Activated naive CD4-positive, alpha-beta T cell treated with anti-CD3 and anti-CD28 coated beads, Interleukin-2, amount 10 ng/mL, durations not matched to agents 7 days and 5 days (primary cell): ENCODE measurements at places on chromosomes 5 and 9.

GRCh38 chr5:119187776-119188529, 117.1 kb downstream of the DMXL1 start:
- no peak for DNase-seq

GRCh38 chr5:149325166-149325735, 20.0 kb upstream of the GRPEL2 start:
- no peak for DNase-seq

GRCh38 chr9:110136802-110137201, 71.2 kb downstream of the C9orf152 start:
- no peak for DNase-seq

DNA sequence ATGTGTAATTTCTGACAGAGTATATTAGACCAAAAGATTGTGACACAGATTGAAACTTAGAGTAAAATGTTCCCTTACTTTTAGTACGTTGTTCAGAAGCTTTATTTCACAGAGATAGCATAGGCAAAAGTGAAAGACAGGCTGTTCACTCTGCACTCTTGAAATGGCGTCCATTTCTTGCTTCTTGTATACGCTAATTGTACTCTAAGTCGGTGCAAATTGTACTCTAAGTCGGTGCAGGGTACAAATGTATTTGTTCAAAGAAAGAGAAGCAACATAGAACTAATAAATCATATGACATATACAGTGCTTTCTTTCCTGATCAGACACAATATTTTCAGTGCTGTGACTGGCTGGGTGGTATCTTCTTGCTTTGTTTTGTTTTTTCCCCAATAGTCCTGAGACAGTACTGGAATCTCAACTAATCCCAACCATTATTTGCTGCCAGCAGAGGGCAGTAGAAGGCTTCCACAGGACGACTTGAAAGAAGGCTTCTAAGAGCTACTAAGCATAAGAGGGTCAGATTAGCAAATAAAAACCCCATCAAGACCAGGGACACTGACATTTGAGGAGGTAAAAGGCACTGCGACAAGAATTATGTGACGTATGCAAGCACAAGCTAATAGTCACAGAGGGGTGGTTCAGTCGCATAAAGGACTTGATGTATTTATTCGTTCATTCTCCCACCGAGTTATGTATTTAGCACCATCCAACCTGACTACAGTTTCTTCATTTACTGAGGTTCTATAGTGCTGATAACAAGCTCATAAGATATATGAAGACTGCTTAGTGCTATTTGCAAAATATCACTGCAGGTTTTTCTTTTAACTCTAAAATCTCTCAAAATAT, 831.8 kb downstream of the TAF11L14 start:
- DNase-seq = peak; percentile 52

- peak; percentile 38 for DNase-seq
These were observed 63.5 kb downstream of the DUSP1 start for GRCh38 chr5:172707285-172708182.

DNA sequence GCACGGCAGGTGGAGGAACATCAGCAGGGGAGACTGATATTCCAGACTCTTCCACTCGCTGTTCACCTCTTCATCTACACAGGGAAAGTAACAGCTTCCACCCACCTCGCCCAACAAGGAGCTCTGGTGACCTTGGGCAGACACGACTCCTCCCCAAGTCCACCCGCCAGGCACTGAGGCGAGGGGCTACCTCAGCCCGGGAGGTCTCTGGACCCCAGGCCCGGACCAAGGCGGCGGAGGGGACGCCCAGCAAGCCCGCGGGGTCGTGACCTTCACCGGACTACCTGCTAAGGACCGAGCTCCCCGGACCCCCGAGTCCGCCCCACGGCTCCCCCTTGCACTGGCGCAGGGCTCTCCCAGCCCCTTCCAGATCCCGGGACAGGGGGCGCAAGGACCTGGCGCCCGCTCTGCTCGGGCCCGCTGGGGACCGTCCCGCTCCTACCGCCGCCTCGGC, 70.2 kb upstream of the LPCAT1 start:
- no peak for DNase-seq

DNA sequence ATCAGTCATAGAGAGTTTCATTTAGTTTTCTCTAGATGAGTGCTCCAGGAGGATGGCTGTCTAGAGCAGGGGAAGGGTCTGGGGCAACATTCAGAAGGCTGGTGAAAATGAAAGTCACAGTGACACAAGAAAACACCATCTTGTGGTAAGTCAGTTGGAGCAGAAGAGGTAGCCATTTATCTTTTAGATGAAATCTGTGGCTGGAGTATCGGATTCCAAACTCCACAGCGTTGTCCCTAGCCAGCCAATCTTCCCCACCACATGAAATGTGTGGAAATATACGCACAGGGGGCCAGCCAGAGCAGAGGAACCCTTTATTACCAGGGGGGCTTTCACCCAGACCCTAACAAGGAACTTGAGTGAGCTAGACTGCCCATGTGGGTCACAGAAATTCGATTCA, 15.9 kb upstream of the TNFAIP8 start:
- DNase-seq = no peak

GRCh38 chr5:134445856-134446818, 34.5 kb upstream of the CDKN2AIPNL start:
- DNase-seq = no peak

DNA sequence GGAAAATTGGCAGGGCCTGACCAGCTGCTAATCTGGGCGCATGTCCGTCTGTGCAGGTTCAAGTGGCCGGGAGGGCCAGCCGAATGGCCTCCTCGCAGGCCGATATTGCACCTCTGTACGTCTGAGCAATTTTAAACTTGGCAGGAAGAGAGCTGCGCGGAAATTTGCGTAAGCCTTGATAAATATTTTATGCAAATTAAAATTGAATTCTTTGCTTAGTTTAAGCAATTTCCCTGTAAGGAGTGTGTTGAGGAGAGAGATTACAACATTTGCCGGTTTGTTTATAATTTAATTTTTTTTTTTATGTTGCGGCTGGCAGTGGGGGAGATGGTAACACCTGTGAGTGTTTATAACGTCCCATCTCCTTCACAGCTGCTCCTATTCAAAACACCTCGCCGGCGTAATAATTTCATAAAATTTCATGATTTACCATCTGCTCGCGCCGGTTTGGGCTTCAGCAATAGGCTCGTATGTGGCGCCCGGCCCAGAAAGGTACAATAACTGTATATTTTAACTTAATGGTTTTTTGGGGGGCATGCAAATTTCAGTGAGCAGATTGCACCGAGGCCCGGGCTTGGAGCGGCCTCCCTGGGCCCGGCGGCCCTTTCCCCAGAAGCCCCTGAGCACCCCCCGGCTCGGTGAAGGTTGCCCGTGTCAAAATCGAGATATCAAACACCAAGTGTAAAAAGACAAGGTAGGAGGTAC, 269.4 kb upstream of the MVB12B start:
- no peak for DNase-seq

DNA sequence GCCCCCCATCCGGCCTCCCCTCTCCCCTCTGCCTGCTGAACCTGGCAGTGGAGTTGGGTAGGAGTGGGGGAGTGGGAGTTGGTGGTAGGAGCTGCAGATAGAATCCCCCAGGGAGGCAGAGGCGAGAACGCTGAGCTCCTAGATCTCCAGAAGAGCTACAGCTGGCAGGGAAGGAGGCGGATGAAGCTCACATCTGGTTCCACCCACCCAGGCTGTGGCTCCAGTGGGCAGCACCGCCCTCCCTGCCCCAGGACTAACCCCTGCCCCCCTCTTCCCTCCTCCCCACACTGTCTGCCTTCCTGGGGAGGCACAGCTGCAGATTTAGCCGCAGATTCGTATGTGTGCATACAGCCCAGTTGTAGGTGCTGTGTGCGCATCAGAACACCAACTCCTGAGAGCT, 34.2 kb downstream of the C9orf50 start:
- peak; percentile 54 for DNase-seq

DNA sequence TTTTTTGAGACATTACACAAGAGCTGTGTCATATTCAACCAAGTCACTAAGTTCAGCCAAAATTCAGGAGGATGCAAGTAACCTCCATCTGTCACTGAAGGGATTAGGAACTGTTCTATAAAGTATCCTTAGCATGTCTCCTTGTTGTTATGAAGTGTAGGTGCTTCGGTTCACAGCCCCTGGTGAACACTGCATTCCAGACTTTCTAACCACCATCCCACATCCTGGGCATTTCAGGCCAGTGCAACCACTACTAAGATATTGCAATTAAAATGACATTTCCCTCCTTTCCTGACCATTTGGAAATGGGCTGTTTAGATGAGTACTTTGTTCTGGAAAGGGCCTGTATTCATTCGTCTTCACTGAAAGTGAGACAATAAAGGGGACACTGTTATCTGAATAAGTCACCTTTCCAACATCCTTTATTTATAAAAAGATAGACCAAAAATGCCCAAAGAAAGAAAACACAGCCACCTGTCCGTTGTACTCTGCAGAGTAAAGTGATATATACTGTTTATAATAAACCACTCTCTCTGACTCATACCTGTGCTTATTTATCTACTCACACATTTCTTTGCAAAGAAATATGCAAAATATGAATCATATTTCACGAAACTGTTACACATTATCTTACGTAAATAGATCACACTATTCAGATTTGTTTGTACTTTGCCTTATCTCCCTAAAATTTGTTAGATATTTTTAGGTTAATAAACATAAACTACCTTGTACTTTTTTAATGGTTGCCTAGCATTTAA, 861.9 kb downstream of the CDH18 start:
- DNase-seq = no peak

GRCh38 chr5:80594810-80595209, 24.7 kb upstream of the ANKRD34B start:
- no peak for DNase-seq

- no peak for DNase-seq
These were observed 7.4 kb downstream of the DMRTA1 start for GRCh38 chr9:22454016-22454415.

GRCh38 chr9:20111173-20111843, 322.5 kb upstream of the SLC24A2 start:
- DNase-seq = no peak

GRCh38 chr5:6197427-6197826, 180.9 kb downstream of the MED10 start:
- DNase-seq = no peak

DNA sequence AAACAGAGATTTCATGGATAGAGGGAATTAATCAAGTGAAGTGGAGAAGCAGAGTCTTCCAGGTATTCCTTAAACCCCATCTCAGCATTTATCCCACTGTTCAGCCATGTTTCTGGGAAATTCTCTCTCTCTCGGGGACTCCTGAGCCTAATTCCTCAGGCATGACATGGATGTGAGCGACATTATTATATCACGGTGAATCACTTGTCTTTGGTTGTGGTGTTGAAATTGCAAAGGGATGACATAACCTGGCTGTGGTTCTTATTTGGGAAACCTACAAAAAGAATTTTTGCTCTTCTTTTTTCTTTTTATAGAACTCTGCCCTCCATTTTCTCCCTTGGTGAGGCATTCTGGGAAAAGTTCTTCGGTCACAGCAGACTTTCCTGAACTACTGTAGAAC, 457.9 kb upstream of the PTGER4 start:
- no peak for DNase-seq

- no peak for DNase-seq
These were observed 309.1 kb downstream of the ADAMTS6 start for GRCh38 chr5:65172486-65173129.

GRCh38 chr5:158722940-158723339, 376.8 kb downstream of the EBF1 start:
- DNase-seq = no peak

DNA sequence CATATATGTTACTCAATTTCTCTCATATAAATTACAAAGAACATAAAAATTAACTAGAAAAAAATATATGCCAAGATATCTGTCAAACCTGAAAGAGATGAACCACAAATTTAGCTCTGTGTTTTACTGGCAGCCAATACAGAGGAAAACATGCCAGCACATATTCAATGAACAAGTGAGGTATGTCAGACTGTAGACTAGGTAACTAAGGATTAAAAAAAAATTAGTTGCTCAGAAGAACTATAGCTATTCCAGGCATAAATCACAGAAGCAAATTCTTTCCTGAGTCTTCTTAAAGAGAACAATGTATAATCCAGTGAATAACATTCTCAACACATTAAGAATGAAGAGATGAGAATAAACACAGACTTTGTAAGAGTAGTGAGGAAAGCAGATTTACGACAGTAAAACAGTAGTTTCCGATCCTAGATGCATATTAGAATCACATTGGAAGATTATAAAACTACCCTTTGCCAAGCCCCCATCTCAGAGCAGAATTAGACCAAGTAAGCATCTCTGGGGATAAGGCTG, 20.6 kb upstream of the CAAP1 start:
- no peak for DNase-seq

DNA sequence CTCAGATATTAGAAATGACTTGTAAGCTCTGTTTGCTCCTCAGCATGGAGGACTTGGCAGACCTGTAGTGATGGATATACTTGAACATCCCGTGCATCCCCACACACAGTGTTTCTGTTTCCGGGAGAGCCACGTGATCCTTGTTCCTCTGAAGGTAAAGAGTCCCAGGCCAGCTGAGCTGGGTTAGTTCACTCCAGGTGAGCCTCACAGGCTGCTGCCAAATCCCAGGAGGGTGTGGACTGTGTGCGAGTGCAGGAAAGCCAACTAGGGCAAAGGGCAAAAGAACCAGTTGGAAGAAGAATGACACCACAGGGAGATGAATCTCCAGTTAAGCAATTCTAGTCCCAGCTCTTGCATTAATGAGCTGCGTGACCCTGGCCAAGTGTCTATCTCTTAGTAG, 10.4 kb upstream of the TOMM5 start:
- DNase-seq = no peak

- no peak for DNase-seq
These were observed 150.8 kb downstream of the EFNA5 start for GRCh38 chr5:107519900-107520354.

DNA sequence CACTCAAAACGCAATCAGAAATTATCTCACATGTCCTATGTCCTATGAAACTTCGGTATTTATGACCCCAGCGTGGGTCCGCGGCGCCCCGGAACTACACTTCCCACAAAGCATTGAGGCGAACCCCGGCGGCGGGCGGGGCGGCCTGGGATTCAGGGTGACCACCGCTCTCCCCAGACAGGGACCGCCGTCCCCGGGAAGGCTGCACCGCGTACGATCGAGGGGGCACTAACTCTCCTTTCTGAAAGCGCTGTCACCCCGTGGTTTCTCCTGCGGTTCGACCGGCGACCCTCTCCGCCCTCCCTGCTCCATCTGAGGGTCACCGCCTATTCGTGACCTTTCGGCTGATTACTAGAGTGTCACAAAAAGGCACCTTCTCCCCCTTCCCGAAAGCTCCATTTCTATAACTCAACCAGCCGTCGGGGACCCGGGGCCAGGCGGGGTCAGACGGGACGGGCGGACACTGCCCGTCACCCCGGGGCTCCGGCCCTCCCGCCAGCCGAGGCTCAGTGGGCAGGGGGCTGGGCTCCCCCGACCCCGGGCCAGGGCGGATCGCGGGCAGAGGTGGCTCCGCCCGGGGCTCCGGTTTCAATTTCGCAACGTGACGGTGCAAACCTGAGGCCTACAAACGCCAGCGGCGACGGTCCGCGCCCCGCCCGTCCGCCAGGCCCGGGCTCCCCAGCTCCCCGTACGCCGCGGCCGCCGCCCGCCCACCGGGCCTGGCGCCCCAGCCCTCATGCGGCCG, 1.3 kb downstream of the ECPAS start:
- DNase-seq = peak; percentile 75

- DNase-seq = no peak
These were observed 65.6 kb downstream of the COL5A1 start for GRCh38 chr9:134707031-134707680.
